ENCODE measurements at places on chromosomes 12 and 14.
A peak's percentile ranks its signal among the peaks of the same experiment; 100 is the strongest.

DNA sequence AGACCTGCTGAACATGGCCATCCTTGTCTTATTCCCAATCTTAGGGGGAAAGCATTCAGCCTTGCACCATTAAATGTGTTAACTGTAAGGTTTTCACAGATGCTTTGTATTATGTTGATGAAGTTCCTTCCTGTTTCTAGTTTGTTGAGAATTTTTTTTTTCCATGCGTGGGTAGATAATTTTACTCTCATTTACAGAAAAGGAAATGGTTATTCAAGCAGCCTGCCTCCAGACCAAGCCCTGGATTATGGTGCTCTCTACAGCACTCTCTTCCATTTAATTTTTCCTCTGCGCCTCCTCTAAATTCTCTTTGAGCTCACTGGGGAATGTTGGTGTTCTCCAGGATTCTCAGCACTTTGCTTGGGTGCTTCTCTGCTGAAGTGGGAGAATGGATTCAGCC is 179.3 kb upstream of the PZP start:
- no peak for DNase-seq

GRCh38 chr14:74634481-74634880 is 22.4 kb upstream of the LTBP2 start:
- DNase-seq = no peak

DNA sequence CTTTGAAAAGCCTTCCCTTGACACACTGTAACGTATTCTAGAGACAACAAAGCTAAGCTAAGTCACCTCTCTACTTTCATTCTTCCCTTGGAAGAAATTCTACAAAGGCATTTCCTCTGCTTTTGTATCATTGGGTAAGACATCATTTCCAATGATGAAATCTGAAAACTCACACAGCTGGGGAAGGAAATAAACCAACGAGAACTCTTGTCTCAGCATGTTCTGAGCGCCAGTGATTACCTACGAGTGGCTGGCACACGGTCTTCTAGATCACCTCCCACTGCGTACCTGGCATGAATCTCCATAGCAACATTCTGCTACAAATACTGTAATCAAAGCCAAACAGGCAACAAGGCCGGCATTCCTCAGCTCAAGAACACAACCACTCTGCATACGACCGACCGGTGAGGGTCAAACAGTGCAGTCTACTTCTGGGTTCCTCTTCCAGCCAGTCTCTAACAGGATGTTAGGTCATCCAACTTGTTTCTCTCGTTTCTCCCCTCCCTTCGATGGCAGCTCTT is 7.6 kb downstream of the VPS37B start:
- peak; percentile 80 for DNase-seq

DNA sequence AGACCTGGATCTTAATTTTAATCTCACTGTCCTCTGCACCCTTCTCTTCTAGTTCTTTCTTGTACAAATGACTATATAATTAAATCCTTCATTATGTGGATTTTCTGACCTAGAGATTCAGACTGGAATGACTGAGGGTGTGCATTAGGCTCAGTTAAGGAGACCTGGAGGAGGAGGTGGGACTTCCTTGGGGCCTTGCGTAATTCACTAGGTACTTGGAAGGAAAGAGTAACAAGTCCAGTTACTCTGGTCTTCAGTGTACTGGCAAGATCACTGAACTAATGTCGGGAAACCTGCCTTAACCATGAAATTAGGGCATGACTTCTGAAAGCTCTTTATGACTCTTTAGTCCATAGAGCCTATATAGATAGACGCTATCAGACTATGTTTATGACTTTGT is 441.4 kb downstream of the EGLN3 start:
- DNase-seq = no peak

GRCh38 chr12:59698600-59698999 is 102.8 kb downstream of the SLC16A7 start:
- no peak for DNase-seq

DNA sequence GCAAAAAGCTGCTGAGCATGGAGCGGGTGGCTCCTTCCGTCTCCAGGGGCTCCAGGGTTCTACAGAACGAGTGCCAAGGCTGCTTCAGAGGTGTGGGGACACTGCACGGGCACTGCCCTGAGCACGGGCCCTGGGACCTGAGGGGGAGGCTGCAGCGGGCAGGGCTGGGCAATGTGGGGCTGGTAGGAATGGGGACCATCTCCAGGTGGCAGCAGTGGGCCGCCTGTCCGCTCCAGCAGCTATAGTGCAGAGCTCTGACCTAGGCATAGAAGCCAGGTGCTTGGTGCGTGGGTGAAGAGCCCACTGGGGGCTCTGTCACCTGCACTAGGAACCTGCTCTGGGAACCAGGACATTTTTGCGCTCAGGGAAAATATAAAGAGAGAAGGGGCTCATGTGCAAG is 22.3 kb downstream of the HDAC7 start:
- peak; percentile 38 for DNase-seq

DNA sequence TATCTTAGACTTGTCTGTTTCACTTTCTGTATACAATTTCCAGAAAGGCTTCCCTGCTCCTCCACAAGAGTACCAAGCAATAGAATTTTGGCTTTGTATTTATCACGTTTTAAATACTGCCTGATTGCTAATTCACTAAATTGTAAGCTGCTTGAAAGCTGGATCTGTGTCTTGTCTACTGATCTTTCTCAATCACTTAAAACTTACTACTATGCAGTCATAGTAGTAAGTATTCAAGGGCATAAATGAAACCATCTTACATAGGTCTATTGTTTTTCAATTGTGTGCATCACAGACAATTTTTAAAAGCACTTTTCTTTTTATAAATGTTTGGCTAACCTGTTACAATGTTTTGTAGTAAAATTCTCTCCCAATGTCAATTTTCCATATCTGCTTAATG is 1.2 kb upstream of the GLIPR1L2 start:
- no peak for DNase-seq

DNA sequence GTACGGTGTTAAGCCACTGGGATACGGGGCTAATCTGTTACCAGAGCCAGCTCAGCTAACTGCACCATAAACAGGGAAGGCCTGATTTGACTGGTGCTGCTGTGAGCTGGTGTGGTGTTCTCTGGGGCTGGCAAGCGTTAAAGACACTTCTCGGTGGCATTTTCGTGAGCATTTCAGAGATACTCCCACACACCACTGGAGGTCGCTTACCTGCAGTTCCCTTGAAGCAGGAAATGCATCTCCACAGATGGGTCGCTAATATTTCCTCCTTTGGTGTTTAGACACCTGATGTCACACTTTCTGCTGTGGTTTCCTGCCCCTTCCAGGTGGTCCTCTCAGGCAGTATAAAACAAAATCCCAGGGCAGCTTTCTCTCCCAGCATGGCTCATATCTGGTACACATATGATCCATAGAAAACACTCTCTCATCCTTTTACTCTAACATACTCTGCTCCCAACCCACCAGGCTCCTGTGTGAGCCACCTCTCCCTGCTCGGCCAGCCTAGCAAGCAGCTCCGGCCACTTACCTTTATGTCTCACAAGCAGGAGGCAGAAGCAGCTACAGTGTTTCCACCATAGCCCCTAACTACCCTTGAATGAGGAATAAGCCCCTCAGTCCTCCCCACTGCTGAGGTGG is 129.9 kb upstream of the GRIN2B start:
- DNase-seq = no peak

- no peak for DNase-seq
Observed at GRCh38 chr14:67357186-67357968, 2.2 kb downstream of the ATP6V1D start.

GRCh38 chr14:33555710-33556350 is 395.0 kb downstream of the EGLN3 start:
- DNase-seq = no peak

DNA sequence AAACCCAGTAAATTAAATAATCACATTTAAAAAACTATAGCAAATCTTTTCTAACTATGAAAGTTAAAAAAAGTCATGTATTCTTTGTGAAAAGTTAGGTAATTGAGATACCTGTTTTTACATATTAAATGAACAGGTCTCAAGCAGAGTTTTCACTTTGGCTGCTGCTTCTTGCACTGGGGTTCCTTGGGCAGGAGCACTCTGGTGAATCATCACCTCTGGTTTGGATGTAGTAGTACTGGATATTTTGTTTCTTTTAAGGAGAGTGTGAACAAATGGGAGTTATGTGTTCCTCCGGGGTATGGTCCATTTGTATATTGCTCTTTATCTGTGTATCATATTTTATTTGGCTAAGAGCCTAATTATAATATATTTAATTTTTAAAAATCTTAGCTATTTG is 82.7 kb downstream of the FUT8 start:
- DNase-seq = no peak

GRCh38 chr14:94761997-94762377 is 7.9 kb downstream of the GSC start:
- DNase-seq = no peak

DNA sequence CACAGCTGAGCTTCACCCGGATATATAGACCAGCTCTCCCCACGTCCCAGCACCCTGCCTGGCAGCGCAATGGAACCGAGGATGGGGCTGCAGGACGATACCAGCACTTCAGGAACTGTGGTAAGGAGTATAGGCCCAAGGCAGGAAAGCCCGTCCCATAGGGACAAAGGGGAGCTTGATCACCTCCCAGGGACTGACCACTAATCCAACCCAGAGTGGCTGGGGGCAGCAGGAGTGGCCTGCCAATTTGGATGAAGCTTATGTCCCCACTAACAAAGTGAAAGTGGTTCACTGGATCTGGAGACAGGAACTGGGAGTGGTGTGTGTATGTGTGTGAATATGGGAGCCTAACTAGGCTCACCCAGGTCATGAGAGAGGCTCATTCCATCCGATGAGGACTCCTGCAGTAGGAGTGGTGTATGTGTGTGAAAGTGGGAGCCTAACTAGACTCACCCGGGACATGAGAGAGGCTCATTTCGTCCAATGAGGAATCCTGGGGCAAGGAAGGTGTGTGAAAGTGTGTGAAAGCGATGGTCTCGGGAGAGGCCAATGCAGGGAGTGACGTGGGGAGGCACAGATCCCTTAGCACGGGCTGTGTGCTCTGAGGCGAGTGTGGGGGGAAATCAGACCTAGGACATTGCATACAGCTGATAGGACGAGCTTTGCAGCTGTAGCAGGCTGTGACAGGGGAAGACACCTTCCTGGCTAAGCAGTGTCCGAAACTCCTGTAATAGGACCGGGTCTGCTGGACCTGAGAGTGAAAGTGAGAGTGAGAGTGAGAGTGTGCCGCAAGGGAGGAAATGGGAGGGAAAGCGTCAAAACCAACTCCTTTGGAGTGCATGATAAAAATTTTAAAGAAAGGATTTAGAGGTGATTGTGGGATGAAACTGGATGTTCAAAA is 25.7 kb downstream of the KLRK1 start:
- DNase-seq = no peak

GRCh38 chr14:74019408-74020137 is 424 bp downstream of the BBOF1 start:
- no peak for DNase-seq

DNA sequence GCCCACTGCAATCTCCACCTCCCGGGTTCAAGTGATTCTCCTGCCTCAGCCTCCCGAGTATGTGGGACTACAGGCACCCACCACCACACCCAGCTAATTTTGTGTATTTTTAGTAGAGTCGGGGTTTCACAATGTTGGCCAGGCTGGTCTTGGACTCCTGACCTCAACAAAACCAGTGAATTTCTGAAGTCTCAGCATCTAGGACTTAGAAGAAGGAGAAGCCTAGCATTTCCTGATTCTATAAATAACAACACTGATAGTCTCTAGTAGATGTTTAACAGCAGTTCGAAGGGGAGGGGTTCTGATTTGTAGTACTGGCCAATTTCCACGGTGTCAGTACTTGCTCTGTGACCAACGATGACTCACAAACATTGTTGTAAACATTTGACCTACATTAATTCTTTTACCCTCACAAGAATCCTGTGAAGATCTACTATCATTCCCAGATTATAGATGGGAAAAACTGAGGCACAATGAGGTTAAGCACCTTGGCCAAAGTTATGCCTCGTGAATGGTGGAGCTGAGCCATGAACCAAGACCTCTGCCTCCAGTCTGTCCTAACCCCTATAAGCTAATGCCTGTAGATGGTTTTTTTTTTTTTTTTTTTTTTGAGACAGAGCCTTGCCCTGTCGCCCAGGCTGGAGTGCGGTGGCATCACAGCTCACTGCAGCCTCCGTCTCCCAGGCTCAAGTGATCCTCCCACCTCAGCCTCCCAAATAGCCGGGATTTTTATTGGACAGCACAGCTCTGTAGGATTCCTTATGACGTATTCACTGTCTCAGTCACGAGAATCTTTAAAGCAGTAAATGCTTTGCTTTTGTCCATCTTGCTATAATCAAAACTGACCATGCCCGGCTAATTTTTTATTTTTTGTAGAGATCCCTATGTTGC is 5.2 kb downstream of the P2RX4 start:
- DNase-seq = peak; percentile 56

GRCh38 chr14:99728231-99728920 is 44.3 kb downstream of the CYP46A1 start:
- DNase-seq = no peak

GRCh38 chr12:121810234-121810817 is 6.5 kb downstream of the SETD1B start:
- no peak for DNase-seq

- no peak for DNase-seq
Observed at GRCh38 chr12:122090759-122091515, 12.4 kb downstream of the MLXIP start.

- DNase-seq = no peak
Observed at GRCh38 chr12:67645126-67645525, 3.4 kb upstream of the DYRK2 start.

GRCh38 chr14:61362072-61362750 is 40.8 kb downstream of the PRKCH start:
- DNase-seq = no peak

DNA sequence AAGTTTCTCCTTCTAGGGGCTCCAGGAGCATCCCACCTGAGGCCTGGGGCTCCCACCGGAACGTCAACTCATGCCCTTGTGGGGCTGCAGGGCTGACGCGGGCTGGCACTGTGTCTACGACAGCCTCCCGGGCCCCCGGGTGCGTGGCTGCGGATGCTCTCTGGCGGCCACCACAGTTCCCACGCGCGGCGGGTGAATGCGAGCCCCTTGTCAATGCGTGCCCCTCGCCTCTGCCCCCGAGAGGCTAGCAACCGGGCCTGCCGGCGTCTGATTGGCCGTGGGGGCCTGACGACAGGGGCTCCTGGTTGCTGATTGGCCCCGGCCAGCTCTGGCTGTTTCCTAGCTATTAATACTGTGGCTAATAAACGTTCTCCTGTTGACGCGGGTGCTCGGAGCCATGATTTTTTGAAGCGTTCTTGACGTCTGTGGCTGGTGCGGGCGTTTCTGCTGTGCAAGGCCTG is 1.8 kb upstream of the MEG3 start:
- no peak for DNase-seq

DNA sequence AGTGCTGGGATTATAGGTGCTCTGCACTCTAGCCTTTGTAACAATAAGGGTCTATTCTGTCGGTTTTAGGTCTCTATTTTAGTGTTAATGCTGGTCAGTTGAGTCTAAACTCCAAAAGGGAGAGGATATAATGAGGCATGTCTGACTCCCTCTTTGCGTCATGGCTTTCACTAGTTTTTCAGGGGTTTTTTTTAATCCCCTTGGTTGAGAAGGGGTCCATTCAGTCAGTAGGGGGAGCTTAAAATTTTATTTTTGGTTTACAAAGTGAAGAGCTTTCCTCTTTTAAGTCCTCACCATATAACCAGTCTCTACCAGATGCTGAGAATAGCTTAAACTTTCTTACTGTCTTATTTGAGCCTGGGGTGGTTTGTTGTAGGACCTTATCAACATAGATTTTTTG is 106.9 kb downstream of the PRKCH start:
- no peak for DNase-seq
